Ascending aorta (tissue), 2 donors: ENCODE measurements at places on chromosomes 2 and 18.
A peak's percentile ranks its signal among the peaks of the same experiment; 100 is the strongest.

- no peak for DNase-seq
These were observed 123.7 kb upstream of the CTDP1 start for GRCh38 chr18:79555885-79556284.

- no peak for DNase-seq
These were observed 204.7 kb downstream of the TGIF1 start for GRCh38 chr18:3654442-3655253.

DNA sequence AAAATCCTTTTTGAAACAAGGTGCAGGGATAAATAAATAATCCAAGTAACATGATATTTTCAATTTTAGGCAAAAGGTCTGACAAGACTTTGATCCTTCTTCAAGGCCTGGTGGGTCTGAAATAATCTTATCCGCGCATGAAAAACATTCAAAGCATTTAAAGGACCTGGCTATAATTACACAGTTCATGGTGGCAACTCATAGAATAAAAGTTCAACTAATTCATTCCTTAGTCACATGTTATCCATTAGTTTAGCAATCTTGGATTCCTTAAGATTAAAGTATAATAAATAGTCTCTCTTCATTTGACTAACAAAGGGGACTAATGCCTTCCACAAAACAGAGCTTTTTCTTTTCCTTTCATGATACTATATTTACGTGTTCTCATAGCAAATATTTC, 21.0 kb upstream of the SLC38A11 start:
- no peak for DNase-seq

DNA sequence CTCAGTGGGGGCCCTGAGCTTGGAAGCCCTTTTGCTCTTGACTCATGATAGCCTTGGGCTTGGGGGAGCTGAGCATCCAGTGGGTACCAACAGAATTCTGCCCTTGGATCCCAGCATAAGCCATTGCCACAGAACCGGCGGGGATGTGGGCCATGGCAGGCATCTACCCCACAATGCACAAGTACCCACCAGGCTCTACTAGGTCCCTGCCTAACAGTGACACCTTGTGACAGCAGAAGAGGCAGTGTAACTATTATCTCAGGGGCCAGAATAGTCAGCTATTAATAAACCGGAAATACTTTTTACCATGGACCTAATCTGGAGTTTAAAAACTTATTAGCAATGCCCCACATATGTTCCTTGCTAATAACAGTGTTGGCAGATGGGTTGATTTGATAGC, 397.2 kb downstream of the TMEM182 start:
- DNase-seq, result no peak

DNA sequence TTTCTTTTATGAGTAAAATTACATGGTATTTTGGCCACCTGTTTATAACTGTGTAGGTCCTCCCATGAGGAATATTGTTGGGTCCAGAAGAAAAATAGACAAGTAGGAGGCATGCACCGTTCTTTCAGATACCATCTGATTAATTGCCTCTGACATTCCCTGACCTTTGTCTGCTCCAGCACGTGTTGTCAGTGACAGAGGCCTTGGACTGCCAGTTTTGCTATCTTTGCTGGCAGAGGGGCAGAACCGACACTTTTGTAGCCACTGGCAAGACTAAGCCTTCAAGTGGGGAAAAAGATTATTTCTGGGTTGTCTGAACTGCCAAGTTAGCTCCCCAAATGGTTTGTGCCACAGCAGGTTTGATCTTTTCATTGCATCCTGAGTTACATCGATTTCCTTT, 276.9 kb downstream of the CAMKMT start:
- no peak for DNase-seq

DNA sequence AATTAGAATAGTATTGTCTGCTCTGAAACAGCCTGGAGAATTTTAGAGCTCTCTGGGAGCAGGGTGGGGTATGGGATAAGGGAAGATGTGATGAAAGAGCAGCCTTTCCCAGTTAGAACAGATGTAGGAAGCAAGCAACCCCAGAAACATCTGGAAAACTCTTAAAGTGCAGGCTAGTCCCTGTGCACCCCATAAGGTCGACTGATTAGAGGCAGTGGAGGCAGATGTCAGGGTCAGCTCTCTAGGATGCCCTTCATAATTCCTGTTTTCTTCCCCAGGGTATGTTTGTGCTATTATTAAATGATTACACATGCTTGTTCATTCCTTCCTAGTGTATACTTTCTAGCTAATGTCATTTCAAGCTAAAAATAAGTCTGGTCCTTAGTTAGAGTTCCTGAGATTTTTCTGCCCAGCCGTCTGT, 41.7 kb downstream of the PTPRM start:
- DNase-seq, result no peak

GRCh38 chr2:29195796-29196195, 80.6 kb downstream of the CLIP4 start:
- DNase-seq, result no peak

DNA sequence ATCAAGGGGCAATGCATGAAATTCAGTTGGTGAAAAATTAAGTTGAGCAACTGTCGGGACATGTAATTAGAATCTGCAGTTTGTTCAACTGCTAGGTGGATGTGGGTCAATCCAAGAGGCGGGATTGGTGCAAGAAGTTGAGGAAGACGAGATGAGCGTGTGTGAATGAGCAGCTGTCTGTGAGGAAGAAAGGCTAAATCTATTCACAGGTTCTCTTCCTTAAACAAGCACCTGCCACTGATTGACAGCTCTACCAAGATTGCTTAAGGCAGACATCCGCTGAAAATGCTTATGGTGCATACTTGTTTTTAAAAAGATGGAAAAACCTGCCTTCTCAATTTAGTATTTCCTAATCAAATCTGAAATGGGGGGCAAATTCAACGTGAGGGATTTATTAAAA, 323.4 kb upstream of the THUMPD2 start:
- no peak for DNase-seq

GRCh38 chr2:83459456-83459855, 999.6 kb downstream of the SUCLG1 start:
- no peak for DNase-seq

DNA sequence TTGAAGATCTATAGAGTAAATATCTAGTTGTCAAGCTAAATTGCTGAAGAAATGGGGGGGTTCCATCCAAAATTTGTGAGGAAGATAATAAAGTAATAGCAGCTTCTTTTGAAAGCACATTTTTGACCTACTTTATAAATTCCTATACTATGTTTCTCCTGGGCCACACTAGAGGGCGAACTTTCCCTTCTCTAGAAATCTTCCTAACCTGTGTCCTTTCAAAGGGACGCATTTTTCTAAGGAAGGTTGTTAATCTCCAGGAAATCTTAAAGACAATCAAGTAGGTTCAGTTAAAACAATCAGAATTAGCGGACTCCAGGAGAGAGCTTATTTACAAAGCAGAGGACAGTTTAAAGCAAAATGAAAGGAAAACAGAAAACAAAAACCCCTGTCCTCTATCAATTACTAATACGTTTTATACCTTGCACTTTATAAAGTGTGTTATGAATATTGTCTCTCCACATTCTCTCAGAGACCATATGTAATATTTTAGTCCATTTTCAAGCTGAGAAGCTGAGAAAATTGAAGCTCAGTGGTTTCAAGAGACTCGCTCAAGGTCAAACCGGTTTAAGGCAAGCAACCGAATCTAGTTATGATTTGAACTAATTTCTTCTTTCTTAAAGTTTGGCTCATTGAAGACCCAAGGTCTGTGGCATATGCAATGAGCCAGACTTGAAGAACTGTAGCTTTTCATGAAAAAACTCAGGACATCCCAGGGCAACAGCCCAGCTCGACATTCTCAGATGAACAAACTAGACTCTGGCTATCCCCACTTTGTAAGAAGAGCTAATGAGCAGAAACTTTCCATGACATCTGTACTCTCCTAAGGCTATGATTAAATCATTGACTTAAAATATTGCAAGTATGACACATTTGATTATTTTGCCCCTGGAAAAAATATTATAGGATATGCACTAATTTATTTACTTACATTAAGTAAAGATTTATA, 273.6 kb downstream of the PAX3 start:
- DNase-seq, result no peak

- no peak for DNase-seq
These were observed 31.3 kb upstream of the MLPH start for GRCh38 chr2:237455764-237456163.

GRCh38 chr18:70431203-70431624, 142.4 kb downstream of the SOCS6 start:
- DNase-seq, result no peak

DNA sequence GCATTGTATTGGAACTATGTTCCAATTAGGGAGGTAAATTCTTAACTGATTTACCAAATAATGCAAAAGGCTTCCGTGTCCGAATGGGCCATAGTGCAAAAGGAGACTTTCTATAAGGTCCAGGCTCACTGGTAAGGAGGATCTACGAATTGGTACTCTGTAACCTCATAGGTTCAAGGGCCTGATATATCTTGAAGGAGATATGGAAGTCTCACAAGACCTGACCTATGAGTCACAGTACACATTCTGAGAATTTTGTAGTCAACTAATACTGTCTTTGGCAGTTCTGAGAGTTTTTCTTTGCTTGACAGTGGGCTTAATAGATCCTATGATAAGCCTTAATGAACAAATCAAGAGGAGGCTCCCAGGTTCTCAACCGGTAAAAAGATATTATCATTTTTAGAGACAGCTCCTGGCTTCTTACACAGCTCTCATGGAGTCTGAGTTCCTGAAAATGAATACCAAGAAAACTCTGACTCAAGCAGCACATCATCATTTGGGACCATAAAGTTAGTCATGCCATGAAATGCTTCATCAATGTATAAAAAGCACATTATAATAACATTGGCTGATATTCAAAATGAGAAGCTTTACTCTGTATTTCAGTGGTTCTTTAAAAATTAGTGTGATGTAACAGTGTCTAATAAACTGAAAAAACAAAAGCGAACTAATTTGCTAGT, 1275.2 kb upstream of the CRIM1 start:
- no peak for DNase-seq

DNA sequence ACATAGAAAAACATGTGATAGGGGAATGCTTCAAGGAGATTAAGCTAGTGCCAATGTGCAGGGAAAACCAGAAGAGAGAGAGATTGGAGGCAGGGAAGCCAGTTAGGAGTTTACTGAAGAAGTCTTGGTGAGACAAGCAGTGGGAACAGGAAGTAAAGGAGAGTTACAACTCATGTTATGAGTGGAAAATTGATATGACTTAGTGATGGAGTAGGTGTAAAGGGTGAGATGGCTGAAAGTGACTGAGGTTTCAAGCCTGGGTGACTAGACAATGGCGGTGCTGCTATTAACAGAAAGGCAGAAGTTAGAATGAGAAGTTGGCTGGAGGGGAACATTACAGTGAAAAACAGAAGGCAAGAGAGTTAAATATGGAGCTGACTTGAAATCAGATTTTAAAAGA, 16.5 kb downstream of the DOK1 start:
- DNase-seq, result no peak

DNA sequence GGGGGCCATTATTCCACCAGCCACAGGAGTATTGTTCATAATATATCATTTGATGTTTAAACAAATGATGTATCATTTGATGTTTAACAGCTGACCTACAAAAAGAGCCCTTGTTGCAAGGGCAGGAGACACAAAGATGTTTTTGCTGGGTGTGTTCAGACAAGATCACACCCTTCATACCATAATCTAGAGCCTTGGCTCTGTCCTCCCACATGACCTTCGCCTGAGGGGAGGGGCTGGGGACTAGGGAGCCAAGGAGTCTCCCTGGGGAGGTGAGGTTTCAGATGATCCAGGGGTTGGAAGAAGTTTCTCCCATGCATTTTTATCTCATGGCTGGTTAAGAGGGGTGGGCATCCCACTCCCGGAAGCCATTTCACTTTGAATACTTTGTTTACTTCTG, 33.5 kb downstream of the CDC42EP3 start:
- DNase-seq, result no peak

GRCh38 chr18:4319738-4320677, 135.1 kb downstream of the DLGAP1 start:
- no peak for DNase-seq

DNA sequence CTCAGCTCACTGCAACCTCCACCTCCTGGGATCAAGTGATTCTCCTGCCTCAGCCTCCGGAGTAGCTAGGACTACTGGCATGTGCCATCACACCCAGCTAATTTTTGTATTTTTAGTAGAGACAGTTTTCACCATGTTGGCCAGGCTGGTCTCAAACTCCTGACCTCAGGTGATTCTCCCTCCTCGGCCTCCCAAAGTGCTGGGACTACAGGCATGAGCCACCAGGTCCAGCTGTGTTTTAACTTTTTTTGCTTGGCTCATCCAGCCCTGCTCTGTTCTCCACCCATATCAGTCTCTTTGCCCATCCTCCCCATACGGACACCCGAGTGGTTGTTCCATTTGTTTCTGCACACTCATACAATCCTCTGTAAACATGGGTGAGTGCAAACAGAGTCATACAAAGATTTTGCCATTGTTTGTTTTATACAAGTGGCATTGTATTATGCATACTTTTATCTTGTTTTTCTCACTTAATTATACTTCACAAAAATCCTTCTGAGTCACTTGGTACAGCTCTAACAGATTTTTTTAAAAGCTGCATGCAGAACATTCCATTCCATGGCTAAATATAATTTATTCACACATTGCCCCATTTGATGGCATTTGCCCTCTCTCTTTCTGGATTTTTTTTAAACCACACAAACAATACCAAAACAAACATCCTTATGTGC, 5.3 kb downstream of the APOB start:
- DNase-seq, result peak; percentile 71

GRCh38 chr2:217386041-217386440, 526.2 kb upstream of the TNP1 start:
- no peak for DNase-seq

DNA sequence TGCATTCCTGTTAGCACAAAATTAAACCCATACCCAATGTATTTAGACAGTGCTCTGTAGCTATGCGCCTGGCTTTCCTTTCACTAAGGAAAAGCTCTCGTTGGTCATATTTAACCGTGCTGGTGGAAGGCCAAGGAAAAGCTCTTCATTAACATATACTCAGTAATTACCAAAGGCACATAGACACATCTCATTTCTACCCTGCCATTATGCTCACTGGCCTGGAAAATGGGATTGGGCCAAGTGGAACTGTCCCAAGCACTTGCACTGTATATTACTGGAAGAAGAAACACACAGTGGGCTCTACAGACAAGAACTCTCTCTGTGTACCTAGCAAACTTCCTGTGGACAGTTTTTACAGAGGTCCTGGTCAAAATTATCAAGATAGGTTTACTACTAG, 274.4 kb downstream of the ERBB4 start:
- no peak for DNase-seq

GRCh38 chr2:180196419-180196977, 189.4 kb upstream of the CWC22 start:
- DNase-seq, result no peak

GRCh38 chr2:115484486-115484885, 1042.0 kb downstream of the DPP10 start:
- DNase-seq, result no peak

- DNase-seq, result no peak
These were observed 112.7 kb downstream of the ZEB2 start for GRCh38 chr2:144407262-144407661.

DNA sequence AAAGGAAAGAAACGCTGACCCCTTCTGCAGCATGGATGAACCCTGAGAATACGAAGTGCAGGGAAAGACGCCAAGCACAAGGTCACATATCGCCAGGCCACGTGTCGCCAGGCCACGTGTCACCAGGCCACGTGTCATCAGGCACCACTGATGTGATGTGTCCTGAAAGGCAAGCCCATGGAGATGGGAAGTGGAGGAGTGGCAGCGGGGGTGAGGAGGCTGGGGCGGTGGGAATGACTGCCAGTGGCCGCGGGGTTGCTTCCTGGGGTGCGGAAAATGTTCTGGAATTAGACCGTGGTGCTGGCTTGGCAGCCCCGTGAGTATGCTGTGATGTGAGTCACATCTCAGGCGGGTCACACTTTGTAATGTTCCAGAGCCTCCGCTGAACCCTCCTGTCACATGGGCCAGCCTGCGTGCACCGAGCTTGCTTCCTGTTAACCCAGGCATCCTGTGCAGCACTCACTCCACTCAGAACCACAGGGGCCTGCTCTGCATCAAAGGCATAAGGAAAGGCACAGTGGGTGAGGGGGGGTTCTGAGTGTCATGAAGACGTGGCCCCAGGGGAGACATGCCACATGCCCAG, 39.0 kb downstream of the SLC66A2 start:
- no peak for DNase-seq
